Pancreas (tissue), 10 donors: ENCODE measurements at places on chromosomes 2 and 18. TPM values are rescaled to one million over a fixed set of nuclear protein-coding genes. Genes with fewer than 3 reads are reported as not detected.

The FABP1 gene
- 0.85 TPM for polyA plus RNA-seq

GRCh38 chr18:24404591-24404990, 7.0 kb upstream of the OSBPL1A start:
- no peak for DNase-seq

GRCh38 chr2:222479859-222480258, 55.5 kb downstream of the SGPP2 start:
- DNase-seq: no peak

The FAM161A gene
- polyA plus RNA-seq: 5.0 TPM

The GALR1 gene
- under 0.01 TPM for polyA plus RNA-seq

- DNase-seq: no peak
Measured at GRCh38 chr2:27070653-27071276, 689 bp downstream of the OST4 start.

DNA sequence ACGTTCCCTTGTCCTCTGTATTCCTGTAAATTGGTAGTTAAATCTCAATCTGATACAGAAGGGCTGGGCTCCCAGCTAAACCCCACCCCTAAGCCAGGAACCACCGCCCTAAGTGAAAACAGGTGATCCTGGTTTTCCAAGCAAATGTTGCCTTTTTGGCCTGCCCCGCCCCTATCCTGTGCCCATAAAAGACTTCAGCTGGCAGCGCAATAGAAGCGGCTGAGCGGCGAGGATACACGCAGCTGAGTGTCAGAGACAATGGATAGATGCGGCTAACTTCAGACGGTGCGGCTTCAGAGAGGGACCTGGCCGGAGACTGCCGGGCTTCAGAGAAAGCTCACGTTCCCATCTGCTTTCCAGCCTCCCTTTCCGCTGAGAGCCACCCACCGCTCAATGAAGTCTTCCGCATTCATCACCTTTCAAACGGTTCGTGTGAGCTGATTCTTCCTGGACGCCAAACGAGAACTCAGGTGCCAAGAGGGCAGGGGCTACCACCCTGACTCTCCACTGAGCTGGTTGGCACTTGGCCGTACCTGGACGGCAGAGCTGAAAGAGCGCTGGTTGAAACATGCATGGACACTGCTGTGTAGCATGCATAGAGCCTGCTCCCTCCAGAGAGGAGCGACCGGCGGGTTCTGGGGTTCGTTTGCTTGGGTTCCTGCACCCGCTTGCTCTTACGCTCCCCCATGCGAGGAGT, 49.5 kb upstream of the POLE4 start:
- DNase-seq: no peak

- no peak for DNase-seq
Measured at GRCh38 chr18:45503990-45504389, 111.3 kb upstream of the SLC14A2 start.
